GM04503 (cell line): ENCODE measurements at places on chromosomes 12 and 14.

GRCh38 chr14:54942913-54943312 lies 40.3 kb upstream of the GCH1 start:
- no peak for DNase-seq

- DNase-seq: peak; percentile 79
Observed at GRCh38 chr14:85607651-85608081, 77.7 kb downstream of the FLRT2 start.

GRCh38 chr14:100755649-100756048 lies 29.0 kb downstream of the DLK1 start:
- no peak for DNase-seq

GRCh38 chr12:49482095-49483051 lies 56.5 kb upstream of the KCNH3 start:
- DNase-seq: no peak

DNA sequence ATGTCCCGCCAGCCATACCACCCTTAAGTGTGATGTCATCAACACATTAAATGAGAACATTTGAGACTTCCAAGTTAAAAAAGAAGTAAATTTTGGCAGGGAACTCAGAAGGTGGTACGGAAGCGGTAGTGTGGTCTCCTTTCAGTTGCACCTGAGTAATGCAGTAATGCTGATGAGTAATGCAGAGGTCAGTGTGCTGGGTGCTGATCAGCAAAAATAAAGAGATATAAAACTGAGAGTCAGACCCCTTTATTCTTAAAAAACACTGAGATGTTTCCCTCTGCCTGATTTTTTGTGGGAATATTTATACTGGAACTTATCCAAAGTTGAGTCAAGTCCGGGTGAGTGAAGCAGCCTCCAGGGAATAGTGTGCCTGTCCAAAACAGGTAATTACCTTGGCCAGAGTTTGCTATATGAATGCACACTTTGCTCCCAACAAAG lies 370.6 kb upstream of the PRICKLE1 start:
- no peak for DNase-seq

DNA sequence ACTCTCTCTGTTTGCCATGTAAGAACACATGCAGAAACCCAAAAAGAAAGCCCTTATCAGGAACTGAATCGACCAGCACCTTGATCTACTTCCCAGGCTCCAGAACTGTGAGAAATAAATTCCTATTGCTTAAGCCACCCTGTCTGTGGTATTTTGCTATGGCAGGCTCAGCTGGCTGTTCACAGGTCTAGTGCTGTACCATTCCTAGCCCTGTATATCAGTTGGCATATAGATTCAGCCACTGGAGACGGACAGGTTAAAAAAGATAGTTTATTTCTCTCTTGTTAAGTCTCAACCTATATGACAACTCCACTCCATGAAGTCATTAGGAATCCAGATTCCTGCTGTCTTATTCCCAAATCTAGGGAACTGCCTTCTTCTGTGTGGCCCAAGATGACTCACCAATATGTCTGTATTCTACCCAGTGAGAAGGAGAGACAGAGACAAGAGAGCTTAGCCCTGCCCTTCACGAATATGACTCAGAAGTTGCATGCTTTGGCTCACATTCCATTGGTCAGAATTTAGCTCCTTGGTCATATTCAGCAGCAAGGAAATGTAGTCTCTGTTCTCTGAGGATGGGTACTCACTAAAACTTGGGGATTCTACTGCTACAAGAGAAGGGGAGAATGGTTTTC lies 57.0 kb downstream of the PLEKHG7 start:
- peak; percentile 79 for DNase-seq

DNA sequence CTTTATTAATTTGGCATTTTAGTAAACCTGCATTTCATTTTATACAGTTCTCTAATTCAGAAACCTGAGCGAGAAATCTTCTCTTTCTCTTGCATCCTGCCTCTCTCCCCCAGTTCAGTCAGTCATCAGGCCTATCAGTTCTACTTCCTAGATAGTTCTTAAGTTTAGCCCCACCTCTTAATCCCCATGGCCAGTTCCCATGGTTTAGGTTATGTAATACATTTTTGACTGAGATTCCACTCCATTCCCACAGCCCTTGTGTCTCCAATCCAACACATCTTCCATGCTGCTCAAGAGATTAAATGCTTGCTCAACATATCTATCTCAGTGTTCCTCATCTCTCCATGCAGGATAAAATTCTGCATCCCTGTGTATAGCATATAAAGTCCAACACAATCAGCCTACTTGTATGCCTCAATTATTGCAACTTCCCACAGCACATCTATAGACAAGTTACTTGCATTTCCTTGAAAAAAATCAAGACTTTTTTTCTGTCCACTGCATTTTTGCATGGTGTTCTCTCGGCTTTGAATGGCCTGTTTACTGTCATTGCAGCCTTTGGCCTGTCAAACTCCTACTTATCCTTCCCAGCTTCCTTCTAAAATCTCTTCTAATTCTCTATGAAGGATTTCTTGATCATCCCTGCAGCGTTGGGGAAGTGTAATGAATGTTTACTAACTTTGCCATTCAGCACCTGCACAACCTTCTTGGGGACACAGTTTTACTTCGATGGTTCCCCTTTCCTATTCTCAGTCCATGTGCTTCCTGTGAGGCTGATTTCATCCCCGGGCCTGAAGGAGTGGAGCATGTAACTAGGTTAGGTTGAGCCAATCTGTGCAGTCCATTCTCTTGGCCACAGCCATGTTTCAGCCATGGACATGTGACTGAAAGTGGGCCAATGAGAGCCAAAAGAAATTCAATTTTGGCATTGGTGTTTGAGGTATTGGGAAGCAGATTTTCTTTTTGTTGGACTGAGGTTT lies 80.8 kb downstream of the DACT1 start:
- DNase-seq: no peak

- no peak for DNase-seq
Observed at GRCh38 chr14:38302034-38302433, 46.1 kb upstream of the CLEC14A start.

DNA sequence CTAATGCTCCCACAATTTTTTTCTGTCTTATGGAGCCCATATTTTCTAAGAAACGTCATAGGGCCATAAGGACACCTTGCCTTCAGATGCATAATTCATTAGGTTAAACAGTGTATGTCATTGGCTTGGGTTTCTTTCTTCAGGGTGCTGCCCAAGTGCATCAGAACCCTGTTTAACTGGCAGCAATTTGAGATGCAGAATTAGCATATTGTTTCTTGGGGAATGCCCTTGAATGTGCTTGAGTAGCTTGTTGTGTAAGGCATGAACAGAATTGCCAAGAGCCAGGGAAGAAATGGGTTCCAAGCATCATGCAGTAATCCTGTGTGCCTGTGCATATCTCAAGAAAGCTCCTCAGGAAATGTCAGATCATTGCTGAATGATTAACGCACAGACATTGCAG lies 277.2 kb downstream of the SYT1 start:
- DNase-seq: no peak

- no peak for DNase-seq
Observed at GRCh38 chr14:75222208-75222701, 45.8 kb upstream of the TMED10 start.

DNA sequence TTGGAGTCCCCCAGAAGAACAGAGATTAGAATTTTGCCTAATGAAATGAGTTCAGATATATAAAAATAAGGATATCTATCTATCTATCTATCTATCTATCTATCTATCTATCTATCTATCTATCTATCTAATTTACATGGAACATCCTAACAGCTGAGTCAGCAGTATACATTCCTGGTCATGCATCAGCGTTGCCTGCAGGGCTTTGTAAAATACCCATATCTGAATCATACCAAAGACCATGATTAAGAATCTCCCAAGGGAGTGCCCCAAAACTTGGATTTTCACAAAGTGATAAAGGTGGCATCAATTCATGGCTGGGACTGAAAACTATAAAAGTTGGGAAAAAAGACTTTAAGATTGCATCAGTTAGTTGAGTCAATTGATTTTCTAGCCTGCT lies 32.7 kb upstream of the SYT10 start:
- no peak for DNase-seq

DNA sequence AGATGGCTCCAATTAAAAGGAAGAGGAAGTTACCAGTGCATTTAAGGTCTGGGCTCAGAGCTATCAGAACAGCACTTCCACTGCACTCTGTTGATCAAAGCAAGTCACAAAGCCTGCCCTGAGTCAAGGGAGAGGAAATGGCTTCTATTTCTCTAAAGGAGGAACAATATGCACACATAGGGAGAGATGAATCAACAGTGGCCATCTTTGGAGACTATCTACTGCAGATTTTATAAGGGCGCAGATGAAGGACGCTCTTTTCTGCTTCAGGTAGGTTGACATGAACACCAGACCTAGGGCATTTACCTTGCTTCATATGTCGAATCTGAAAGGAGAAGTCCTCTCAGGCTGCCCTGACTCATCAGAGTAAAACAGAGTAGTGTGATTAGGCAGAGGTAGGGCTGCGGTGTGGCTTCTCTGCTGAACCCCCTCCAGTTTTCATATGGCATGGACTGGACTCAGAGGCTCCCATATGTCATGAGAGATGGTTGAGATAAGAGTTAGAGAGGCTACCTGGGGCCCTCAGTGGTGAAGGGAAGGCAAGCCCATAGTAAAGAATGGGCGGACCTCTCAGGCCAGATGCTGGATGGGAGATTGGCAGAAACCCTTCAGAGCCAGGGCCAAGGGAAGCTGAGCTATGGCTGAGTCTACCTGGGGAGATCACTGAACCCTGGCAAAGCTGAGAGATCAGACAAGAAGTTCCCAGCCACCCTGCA lies 84.4 kb downstream of the ARF6 start:
- no peak for DNase-seq
